ENCODE measurements at places on chromosomes 1 and 21.

DNA sequence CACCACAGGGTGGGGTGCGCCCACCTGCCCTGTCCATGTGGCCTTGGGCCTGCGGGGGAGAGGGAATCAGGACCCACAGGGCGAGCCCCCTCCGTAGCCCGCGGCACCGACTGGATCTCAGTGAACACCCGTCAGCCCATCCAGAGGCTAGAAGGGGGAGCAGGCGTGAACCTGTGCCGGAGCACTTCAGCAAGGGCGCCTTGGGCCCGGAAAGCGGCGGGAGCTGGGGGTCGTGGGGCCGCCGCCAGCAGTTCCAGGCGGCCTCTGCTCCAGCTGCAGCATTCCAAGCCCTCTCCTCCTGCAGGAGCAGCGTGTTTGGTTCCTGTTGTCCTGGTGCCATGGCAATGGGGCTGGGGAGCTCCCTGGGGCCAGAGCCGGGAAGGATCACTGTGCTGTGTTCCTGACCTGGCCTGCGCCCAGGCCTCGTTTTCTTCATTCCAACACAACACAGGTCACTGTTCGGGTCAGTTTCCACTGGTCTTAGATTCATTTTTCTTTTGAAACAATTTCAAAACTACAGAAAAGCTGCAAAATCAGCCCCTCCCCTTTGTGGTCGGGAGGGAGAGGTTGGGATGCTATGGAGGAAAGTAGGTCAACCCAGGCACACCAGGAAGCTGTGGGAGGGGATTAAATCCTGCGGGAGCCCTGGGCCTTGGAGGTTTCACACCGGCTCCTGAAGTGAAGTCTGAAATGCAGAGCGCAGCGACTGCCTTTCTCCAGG is 18.8 kb downstream of the SLX9 start:
- no peak for DNase-seq

DNA sequence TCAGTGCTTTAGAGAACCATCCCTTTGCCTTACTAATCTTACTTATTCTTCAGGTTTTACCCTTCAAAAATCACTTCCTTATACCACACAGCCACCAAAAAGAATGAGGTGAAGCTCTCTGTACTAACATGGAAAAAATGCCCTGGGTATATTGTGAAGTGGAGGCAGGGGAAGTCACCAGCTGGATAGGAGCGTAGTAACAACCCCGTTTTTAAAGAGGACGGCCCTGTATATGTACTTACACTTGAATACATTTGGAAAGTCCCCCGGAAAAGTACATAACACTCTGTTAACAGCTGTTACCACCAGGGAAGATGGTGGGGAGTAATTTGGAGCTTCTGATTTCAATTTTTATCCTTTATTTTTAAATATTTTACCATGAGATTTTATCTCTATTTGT is 28.2 kb upstream of the KHDRBS1 start:
- no peak for DNase-seq

DNA sequence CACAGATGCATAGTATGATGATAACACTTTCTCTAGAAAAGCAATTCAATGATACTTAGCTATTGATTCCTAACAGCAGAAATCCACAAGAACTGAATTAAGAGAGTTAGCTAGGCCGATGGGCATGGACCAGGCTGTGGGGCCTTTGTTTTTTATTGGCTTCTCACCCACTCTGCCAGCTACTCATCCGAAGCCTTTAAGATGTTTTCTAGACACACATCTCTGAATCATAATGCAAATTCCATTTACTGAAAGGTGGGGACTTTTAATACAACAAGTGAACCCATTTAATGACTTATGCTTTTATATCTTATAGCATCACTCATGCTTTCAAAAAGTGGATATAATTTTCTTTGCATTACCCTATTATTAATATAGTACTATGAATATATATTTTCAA is 170.2 kb downstream of the RUNX1 start:
- DNase-seq = no peak

- no peak for DNase-seq
Observed at GRCh38 chr1:15584489-15585363, at the start of gene AGMAT. Gene AGMAT, minus strand, starts transcription at chr1:15585051. Its CDS starts 84 bp downstream, at chr1:15584967.

- no peak for DNase-seq
Observed at GRCh38 chr1:56123421-56123820, 455.9 kb downstream of the PLPP3 start.

DNA sequence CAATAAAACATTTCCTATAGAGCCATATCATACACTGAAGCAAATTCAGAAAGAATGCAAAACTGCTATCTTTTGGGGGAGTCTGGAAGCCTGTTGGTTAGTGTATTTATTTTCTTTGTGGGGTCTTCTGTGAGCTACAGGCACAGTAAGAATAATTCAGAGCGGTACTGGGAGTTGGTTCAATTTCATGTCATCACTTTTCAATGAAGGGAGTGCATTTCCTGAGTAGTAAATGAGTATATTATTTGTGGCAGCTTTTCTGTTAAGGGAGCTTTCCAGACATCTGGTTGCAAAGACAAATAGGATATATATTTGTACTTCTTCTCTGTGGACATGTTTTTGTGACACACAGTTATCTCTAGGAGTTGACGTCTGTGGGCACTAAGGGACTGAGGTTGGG is 130.6 kb downstream of the HUNK start:
- DNase-seq = peak; percentile 61
